Esophagus muscularis mucosa (tissue), 4 donors: ENCODE measurements at places on chromosomes 2 and 18.

DNA sequence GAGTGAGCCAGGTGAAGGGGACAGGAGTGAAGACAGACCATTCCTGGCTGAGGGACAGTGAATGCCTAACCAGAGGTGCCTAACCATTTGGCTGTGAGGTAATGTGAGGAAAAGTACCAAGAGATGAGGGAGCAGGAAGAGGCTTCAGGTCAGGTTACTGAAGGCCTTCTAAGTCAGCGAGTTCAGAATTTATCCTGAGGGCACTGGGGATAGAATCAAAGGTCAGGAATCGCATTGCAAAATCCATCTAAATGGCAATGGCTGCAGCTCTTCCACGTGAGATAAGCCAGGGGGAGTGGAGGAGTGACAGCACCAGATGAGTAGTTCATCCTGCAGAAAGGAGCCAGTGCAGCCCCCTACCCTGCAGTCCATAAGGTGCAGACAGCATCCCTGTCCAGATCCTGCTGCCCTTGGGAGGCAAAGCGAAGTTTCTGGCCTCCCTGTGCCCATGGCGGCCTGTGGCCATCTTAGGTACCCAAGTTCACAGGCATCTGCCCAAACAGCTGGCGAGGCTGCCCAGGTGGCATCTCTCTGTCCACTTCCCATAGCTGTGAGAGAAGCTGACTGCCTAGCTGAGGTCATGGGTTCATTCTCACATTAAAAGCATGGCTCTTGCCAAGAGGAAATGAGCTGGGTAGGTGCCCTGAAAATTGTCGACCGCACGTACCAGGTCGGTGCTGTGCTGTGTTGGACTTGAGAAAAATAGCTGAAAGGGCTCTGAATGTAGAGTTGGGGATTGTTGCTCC lies 49.5 kb downstream of the CYP27C1 start:
- DNase-seq: no peak

DNA sequence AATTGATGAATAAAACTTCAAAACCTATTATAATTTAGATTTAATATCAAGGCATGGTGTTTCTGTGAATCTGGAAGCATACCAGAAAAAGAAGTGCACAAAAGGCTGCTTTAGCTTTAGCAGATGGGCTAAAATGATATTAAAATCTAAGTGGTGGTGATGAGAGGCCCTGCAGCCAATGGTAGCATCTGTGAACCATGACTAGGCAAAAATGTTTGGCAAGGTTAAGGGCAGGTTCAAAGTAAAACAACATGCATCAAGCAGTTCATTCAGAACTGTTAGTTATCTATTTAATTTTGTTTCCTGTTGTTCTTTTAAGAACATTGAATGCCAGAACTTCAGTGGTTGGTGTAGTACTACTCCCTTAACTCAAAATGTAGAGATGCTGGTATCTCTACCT lies 1736.9 kb upstream of the CELF4 start:
- DNase-seq: no peak

DNA sequence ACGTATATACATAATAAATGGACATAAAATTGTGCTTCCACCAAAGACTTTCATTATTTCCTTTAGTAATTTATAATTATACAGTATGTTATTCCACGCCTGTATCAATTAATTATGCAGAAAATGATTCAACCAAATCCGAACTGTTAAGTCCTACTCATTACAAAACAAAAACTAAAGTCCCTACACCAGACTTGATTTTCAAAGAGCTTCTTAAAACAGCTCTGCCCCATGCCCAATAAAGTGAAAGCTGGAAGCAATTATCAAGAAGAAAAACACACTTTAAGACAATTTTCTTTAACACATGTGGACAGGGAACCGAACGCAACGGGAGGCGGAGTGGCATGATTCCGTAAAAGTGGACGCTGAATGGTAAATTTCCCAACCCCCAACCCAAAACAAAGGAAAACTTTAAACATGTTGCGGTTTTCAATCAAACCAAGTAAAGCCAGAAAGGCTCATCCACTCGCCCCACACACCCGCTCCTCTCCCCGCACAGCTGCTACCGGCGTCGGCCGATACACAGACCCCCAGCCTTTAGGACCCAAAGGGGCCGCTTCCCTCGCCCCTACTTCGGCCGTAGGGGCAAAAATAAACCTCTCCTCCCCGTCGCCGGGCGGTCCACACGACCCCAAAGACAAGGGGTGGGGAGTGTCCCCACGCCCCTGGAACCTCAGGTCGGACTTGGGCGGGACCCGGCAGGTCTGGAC lies 705 bp downstream of the YES1 start:
- no peak for DNase-seq

DNA sequence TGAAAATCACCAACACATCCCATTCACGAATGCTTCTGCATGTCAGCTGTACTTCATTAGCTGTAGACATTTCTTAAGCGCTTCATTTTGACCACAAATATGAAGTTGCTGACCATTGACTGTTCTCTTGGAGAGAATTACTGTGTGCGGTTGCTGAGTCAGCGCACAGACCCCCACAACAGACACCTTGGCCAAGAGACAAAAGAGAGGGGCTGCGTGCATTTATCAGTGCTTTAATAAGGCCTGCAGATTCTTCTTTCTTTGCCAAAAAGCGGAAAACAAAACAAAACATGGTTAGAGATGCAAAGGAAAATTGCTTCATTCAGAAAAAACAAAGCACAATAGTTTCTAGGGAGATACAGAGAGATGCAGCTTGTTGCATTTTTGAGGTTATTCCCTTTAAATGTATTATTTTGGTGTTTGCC lies 174.7 kb downstream of the ACKR3 start:
- DNase-seq: no peak

DNA sequence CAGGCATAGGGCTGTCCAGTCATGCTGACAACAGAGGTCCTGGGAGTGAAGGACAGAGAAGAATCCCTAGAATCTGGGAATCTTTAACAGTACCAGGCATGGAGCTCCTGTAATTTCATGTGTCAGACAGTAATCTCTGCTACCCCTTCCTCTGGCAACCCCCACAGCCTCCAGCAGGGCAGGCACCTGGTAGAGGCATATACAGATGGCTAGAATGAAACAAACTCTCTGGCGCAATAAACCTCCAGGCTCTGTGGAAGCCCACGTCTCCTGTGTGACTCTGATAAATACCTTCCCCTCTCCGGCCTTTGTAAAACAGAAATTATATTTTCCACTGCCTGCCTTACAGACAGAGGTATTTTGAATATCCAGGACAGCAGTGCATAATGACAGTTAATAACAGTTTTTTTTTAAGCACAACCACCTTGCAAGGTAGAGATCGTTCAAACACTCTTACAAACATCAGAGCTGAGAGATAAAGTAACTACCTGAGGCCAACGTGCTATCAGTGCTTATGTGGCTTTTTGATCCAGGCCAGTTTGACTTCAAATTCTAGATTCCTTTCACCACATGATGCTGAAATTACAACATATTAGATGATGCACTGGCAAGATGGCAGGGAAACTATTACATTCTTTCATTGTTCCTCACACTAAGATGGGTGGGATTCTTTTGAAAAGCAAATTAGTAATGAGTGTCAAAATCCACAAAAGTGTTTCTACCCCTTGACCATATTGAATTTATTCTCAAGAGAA lies 47.7 kb upstream of the TMEM247 start:
- DNase-seq: no peak
